ENCODE measurements at places on chromosomes 7 and 10.

GRCh38 chr7:66535414-66536329 is 93.0 kb upstream of the KCTD7 start:
- no peak for DNase-seq

GRCh38 chr10:59898125-59898835 is 8.1 kb downstream of the CCDC6 start:
- no peak for DNase-seq

DNA sequence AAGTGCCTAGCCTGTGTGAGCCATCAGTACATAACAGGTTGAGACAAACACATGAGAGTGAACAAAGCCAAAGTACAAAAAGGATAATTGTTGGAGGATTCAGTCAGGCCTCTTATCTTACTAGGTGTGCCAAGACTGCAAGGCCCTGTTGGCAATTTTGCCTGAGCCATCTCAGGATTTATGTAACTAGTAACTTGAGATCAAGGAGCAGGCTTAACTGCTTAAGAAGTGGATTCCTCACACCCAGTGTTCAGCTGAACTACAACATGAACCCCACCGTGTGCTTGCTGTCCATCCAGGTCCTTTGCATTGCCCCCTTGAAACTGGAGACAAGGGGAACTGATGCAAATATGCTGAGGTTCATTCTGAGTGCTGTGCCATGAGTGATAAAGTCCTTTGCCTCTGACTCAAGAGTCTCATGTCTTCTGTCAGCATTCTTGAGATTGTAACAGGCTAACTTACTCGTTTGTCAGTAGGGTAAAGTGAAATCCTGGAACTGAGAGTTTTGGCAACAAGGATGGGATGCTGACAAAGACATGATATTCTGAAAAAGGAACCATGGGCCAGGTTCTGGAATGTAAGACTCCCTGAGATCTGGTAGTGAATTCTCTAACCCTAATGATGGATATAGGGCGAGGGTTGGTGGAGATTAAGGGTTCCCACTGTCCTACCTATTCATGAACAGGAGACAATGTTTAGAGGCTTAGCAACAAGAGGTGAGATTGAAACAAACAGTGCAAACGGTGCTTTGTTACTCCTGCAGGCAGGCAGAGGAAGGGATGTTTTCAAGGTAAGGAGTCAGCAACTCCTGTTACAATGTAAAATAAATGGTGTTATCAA is 44.1 kb upstream of the GATAD1 start:
- DNase-seq = no peak

DNA sequence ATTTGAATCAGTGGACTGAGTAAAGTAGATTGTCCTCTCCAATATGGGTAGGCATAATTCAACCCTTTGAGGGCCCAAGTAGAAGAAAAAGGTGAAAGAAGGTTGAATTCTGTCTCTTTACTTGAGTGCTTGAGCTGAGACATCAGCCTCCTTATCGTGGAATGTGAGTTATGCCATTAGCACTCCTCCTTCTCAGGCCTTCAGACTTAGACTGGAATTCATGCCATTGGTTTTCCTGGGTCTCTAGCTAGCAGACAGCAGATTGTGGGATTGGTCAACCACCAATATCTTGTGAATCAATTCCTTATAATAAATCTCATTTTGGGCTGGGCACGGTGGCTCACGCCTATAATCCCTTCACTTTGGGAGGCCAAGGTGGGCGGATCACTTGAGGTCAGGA is 89.2 kb downstream of the CUL2 start:
- no peak for DNase-seq

DNA sequence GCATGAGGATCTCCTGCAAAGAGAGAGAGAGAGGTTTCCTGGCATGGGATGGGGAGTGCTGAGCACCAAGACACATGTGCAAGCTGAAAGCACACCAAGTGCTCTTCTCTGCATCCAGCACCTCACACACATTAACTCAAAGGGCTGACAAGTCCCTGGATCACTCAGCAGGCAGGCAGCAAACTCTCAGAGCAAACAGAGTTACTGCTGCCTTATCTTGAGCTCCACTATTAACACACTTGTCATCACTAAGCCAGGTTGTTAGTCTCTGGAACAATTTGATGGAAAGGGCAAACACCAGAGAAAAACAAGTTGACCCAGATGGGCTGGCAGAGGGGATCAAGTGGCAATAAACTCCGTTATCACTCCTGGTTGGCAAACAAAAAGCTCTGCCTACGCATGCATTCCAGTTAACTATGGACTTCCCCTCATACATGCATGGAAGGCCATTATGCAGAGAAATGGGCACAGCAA is 349.9 kb downstream of the KCNMA1 start:
- DNase-seq = no peak

- no peak for DNase-seq
Observed at GRCh38 chr10:34589275-34589674, 225.8 kb downstream of the PARD3 start.

DNA sequence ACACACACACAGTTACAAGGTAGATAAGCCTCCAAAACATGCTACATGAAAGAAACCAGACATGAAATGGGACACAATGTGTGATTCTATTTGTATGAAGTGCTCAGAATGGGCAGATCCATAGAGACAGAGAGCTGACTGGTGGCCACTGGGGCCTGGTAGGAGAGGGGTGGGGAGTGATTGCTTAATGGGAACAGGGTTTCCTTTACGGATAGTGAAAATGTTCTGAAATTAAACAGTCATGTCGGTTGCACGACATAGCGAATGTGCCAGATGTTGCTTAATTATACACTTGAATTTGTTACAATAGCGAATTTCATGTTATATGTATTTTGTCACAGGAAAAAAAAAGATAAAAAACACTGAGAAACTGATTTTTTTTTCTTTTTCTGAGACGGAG is 122.3 kb downstream of the SPDYE5 start:
- DNase-seq = no peak

DNA sequence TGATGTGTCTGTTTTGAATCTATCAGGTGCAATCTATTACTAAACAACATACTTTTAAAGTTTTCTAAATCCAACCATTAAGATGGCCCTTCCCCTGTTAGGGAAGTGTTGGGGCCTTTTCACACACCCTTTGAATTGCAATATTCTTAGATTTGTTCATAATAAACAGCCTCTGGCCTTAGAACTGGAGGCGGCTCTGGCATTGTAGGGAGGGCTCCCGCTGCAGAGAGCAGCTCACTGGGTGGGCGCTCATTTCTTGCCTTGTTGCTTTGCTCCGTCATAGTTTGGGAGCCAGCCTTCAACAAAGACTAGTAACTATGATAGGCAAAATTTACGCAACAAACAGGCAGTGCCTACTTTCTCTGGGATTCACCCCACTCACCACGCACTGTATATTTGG is 4.2 kb upstream of the HOXA10 start:
- no peak for DNase-seq

DNA sequence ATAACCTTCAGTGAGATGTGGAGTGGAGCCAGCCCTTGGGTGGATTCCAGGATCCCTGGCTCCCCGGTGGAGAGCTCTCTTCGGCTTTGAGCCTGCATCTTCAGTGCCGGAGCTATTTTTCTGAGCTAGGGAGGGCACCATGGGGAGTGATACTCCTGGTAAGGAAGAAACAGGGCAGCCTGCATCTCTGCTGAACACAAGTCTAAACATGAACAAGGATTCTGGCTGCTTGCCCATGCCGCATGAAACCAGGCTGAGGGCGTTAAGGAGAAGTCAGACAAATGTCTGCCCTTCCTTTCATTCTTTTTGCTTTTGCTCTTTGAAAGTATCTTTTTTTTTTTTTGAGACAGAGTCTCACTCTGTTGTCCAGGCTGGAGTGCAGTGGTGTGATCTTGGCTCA is 60.4 kb downstream of the EVX1 start:
- no peak for DNase-seq

- peak; percentile 18 for DNase-seq
Observed at GRCh38 chr10:78937800-78938694, 130.7 kb upstream of the ZMIZ1 start.

GRCh38 chr10:86813101-86813500 is 56.7 kb downstream of the BMPR1A start:
- no peak for DNase-seq

- DNase-seq = no peak
Observed at GRCh38 chr7:43463401-43463980, 119.4 kb upstream of the STK17A start.

DNA sequence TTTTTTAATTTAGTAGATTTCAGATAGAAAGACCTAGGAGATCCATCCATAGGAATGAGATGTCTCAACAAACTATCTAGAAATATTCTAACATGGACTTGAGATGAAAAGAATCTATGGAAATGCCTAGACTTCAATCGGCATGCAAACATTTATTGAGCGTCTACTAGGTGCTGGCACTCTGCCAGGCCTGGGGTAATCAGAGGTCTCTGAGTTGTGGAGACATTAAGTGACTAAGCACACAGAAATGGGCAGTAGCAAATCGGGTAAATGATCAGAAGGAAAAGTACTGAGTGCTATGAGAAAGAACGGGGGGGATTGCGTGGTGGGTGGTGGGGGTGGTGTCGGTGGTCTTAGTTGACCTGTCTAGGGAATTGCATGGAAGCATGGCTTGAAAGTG is 466.6 kb downstream of the GALNT17 start:
- DNase-seq = no peak

DNA sequence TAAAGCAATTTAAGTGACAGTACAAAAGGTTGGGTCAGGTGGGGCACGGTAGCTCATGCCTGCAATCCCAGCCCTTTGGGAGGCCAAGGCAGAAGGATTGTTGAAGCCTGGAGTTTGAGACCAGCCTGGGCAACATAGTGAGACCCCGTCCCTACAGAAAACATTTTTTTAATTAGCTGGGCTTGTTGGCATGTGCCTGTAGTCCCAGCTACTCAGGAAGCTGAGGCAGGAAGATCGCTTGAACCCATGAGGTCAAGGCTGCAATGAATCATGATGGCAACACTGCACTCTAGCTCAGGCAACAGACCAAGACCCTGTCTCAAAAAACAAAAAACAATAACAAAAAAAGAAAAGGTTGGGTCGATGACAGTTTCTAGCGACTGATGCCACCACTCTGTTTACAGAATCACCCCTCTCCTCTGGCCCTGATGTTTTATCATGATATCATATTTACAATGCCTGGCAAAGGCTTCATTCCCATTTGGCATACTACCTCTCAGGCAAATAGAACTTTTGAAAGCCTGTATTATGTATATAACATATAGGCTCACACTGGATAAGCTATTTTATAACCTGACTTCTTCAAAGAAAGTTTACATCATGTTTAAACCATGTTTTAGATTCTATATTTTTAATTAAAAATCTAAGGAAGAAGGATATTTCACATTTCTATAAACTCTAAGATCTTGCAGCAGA is 558 bp upstream of the ABCC2 start:
- DNase-seq = no peak

DNA sequence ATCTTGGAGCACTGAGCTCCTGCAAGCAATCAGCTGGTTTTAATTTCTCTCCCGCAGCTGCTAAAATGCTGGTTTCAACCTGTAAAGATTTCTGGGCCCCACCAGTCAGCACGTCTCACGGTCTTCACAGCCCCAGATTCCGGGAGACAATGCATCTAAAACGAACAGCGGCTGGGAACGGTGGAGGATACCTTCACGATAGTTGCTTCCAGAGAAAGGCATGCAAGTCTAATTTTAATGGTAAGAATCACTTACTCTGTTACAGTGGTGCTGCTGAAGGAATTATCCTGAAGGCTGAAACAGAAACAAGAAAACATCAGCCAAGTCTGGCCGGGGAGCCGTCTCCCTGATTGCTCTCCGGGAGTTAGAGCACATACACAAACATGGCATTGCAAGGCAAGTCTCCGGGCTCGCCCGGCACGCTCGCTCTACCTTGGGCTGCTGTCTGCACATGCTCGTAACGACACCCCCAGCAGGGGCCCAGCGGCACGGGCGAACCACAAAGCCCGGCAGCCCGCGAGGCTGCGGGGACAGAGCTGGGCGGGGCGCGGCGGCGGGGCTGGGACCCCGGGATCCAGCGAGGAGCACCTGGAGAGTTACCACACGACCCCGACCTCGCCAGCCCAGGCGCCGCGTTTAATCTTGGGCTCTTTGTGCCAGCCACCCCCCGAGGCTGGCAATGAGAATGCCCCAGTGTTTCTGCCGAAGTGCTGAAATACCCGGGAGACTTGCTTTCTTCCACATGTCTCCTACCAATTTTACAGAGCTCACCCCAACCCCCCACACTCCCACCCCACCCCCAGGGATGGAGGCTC is at the start of gene FAM13C:
Gene FAM13C, minus strand, starts transcription at position 406 of the 815 bp plus-strand sequence. Its CDS starts 89 bp downstream, at position 317.
- DNase-seq = no peak

DNA sequence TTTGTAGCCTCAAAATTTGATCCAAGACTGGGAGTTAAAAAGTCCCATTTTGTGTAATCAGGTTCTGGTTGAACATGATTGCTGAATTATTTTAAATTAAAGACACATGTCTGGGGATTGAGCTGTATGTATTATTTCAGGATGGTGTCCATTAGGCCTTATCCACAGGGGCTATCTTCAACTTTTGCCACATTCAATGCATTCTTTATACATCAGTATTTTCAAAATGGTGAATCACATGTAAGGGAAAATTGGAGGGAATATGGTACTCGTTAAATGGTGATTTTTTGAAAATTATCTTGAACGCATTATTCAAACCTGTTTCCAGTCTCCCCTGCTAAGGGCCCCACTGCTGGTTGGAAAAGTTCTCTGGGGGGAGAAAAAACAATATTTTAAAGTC is 367.7 kb upstream of the NPVF start:
- no peak for DNase-seq

DNA sequence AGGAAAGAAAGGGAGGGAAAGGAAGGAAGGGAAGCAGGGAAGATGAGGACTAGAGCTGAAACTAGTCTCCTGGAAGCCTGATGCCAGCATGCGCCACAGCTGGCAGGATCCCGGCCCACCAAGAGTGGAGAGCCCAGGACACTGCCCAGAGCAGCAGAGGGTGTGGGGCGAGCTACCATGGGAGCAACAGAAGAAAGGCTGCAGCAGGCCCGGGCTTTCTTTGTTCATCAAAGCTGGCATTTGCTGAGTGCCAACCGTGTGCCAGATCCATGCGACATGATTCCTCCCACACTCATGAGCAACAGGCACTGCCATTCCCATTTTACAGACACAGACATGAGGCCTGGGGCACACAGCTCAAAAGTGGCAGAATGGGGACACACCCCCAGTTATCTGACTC is 68.9 kb downstream of the FAM53B start:
- no peak for DNase-seq

DNA sequence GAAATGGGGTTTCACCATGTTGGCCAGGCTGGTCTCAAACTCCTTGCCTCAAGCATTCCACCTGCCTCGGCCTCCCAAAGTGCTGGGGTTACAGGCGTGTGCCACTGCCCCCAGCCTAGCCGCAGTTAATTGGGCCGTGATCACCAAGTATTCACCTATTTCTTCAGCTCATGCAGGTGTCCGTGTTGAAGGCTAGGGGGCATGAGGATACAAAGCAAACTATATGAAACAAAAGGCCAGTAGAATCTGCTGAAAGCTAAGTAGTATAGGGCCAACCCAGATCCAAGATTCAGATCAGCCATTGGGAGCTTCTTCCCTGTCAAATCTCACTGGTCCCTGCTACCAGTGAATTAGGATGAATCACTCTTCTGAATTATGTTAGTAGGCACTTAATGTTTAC is 73.4 kb downstream of the LRRC4 start:
- no peak for DNase-seq

DNA sequence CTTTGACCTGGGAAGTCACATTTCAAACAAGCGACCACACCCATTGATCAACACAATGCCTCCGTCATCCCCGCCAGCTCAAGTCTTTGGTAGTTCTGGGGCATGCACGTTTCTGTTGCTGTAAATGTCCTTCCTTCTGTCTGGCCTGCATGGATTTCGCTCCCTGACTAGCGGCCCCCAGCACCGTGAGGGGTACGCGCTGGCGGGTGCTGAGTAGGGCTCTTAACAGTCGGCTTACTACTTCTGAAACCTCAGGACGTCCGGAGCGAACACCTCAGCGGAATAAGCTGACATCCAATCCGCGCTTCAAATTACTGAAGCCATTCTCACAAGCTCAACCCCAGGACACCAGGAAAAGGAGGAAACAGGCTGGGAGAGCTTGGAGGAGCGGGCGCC is 505 bp downstream of the NUDCD3 start:
- DNase-seq = peak; percentile 45

All from CD4-positive, alpha-beta T cell treated with Interleukin-2 at 100 ng/mL for 4 hours (primary cell).